ENCODE measurements at places on chromosomes 3 and 15.

DNA sequence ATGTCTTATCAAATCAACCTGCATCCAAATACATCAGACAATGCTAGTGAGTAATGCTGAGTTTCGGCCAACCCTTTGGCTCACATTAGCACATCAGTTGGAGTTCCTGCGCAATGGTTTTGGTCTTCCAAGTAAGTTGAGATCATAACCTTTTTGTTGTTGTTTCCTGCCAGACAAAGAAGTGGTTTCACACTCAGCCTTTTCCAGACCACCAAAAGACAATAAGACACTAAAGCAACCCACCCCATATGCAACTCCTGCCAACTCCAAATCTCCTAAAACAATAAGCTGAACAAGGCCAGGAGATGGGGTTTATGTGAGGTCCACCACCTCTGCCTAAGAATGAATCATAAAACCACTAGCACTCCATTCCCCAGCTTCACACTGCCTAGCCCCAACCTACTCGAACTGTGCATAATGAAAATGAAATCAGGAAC, 177.0 kb downstream of the ERC2 start:
- peak; percentile 45 for DNase-seq

- no peak for DNase-seq
Observed at GRCh38 chr15:76391847-76392246, 55.3 kb downstream of the ISL2 start.

DNA sequence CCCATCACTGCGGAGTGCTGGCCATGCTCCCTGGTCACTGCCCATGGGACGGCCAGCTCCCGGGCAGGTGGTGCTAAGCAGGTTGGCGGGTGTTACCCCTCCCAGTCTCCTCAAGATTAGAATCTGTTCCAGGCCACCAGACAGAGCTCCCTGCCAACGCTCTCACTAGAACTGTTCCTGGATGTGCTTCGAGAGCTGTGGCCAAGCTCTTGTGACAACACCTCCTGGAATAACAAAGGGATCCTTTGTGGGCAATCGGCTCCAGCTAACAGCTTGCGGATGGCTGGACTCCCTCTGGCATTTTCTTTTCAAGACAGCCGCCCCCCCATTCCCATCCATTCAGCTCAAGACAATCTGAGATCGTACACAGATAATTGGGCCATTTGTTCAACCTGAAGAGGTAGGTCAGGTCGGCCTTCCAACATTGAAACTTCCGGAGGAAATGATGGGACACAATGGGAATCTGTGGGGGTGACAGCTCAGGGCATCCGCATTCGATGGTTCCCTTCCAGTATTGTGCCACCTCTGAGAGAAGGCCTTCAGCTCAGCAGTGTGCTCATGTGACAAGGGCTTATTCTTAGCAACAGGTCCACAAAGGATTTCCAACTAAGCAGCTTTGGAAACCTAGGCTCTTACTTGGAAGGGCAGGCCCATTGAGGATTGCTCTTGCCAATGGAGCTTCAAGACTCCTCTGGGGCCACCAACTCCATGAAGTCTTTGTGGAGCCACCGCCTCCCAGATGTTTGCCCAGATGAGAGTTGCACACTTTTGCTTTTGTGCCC, 11.6 kb upstream of the EPHB3 start:
- DNase-seq: no peak

GRCh38 chr15:84975871-84976351, 5.7 kb upstream of the PDE8A start:
- DNase-seq: no peak

GRCh38 chr15:66774001-66774814, 72.2 kb downstream of the SMAD6 start:
- peak; percentile 78 for DNase-seq

GRCh38 chr3:37477275-37477674, 302.9 kb upstream of the LRRFIP2 start:
- DNase-seq: no peak

All from H4 (cell line).